Frontal cortex (tissue), 4 donors: ENCODE measurements at places on chromosomes 2 and 18.

- no peak for DNase-seq
Observed at GRCh38 chr2:162149940-162150339, 2.1 kb downstream of the GCG start.

- DNase-seq: no peak
Observed at GRCh38 chr2:128442053-128442751, 123.5 kb upstream of the HS6ST1 start.

- DNase-seq: no peak
Observed at GRCh38 chr2:171057575-171057974, 103.1 kb downstream of the TLK1 start.

DNA sequence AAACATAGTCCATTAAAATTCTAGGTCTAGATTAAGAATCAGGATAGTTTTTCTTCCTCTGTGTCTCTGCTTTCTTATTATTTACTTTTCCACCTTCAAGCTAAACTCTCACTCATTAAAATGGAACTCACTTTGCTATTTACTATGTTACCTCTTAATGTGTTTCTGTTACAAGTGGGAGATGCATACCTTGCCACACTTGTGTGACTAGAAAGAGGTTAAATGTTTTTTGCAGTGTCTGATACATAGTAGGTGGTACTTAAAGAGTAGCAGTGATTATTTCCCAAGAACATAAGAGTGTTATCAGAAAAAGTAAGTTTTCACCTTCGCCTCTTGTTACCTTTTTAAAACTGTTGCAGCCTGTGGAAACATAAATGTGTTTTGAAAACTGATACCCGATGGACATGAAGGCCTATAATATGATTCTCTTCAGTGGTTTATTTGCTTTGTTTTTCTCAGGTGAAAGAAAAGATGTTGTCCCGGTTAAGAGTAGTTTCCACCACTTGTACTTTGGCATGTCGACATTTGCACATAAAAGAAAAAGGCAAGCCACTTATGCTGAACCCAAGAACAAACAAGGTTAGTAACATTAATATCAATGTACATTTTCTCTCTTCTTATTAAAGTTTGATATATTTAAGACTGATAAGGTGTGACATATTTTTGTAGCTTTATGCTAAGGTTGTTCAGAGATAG lies 16.6 kb downstream of the ME2 start:
- no peak for DNase-seq

DNA sequence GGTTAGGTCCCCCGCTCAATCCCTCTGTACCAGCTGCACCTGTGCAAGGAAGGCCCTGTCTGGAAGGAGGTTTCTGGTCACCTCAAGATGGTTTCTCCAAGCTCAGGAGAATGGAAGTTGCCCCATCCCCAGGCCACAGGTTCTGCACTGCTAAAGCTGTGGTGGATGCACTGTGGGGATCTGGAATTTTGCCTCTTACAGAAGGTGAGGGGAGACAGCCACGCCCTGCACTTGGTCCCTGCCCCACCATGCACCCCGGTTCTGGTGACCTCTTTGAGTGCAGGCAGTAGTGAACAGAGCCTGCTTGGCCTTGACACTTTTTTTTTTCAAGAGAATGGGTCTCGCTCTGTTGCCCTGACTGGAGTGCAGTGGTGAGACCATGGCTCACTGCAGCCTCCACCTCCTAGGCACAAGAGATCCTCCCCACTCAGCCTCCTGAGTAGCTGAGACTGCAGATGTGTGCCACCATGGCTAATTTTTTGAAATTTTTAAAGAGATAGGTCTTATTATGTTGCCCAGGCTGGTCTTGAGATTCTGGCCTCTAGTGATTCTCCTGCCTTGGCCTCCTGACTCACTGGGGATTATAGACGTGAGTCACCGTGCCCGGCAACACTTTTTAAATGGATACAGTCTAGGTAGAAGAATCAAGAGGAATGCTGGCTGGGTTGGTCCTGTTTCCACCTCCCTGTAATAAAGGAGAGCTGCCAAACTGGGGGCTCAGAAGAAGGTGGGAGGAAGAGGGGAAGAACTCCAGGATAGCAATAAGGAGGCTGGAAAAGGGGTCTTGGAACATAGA lies 5.8 kb upstream of the NT5DC4 start:
- DNase-seq: no peak

DNA sequence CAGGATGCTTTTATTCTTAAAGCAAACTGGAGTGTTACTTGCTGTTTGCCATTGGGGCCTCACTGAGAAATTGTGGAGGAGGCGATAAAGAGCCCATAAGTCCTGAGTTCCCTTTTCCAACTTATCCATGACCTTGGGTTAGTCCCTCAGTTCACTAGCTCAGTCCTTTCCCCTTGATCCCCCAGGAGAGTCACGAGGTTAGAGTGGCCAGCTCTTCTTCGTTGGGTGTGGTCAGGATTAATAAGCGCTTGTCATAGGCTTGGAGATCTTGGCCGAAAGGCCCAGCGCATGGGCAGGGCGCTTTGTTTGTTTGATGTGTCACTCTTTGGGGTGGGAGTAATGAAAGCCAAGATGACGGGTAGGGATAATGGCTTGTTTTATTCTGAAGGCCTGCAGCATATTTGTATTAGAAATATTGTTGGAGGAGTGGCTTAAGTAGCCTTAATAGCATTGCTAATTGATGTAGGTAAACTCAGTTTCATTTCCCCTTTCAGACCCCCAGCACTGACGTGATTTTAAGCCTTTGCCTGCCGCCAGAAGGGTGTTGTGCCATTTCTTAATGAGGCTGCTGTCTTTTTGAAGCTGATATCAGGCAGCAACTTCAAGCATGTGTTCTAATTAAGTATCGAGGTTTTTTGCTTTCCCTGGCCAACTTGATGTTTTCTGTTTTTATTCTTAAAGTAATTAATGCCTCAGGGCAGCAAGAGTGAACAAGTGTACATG lies 15.7 kb downstream of the GRHL1 start:
- DNase-seq: no peak

DNA sequence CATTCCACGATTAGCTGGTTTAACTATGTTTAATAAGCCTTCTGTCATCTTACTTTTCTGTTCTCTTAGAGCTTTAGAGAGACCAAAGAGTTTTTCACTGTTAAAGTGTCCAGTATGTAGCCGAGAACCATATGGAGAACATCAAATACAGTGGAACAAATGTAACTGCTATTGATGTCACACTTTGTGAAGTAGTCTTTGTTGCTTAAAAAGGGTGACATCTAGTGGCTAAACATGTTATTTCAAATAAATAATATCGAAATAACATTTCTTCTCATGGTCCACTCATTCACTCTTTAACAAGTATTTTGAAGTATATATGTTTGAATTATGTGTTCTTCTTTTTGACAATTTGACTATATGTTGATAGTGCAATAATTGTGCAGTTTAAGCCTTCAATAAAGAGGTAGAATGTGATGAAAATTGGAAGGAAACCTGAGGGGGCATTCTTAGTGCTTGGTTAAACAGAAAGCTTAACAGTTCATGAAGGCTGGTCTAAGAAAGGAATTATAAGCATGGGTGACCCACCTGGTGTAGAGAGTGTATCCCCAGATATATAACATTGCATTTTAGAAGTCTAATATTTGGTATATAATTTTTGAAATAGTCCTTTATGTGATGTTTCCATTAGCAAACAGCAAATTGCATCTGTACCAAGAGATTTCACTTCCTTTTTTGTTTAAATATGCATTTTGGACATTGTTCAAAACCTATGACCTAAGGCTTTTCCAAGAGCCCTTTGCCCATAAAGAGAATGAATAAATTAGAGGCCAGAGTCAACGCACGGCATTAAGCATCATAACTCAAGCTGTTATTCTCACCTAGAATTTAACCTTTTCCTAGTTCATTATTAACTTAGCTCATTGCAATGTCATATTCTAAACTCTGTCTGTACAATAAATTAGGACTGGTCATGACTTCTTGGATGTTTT lies 112.1 kb downstream of the KYNU start:
- DNase-seq: no peak

DNA sequence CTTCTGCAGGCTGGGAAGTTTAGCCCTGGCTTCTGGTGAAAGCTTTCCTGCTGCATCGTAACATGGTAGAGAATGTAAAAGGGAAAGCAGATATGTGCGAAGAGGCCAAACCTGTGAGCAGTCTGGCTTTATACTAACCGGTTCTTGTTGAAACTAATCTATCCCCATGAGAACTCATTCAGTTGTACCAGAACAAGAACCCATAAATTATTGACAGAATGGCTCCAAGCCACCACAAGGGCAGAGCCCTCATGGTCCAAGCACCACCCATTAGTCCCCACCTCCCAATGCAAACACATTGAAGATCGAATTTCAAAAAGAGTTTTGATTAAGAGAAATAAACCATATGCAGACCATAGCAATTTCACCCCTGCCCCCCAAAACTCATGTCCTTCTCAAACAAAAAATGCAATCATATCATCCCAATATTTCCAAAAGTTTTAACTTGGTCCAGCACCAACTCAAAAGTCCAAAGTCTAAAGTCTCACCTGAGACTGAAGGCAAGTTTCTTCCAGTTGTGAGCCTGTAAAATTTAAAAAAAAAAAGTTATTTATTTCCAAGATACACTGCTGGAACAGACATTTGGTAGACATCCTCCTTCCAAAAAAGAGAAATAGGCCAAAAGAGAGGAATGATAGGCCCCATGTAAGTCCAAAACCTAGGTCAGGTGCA lies 318.9 kb downstream of the CNTNAP5 start:
- no peak for DNase-seq

- peak; percentile 44 for DNase-seq
Observed at GRCh38 chr2:203782262-203782976, 76.0 kb downstream of the CD28 start.

DNA sequence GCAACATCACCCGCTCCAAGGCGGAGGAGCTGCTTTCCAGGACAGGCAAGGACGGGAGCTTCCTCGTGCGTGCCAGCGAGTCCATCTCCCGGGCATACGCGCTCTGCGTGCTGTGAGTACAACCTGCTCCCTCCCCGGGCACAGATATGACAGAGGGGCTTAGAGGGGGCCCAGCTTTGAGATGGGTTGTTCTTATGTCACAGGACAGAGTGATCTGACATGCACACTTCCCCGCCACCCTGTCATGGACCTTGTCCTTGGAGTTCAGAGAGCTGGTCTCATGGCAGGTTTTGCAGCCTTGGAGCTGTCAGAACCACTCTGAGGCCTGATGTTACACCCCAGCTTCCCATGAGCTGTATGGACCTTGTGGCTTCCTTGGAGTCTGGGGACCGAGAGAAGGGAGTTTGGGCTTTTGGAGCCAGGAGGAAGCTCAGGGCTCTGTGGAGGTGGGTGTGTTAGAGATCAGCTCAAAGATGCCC lies 398 bp downstream of the INPP5D start:
- no peak for DNase-seq

GRCh38 chr18:71116535-71116934 lies 827.7 kb downstream of the SOCS6 start:
- DNase-seq: no peak

- DNase-seq: no peak
Observed at GRCh38 chr2:86050301-86050700, 55.4 kb downstream of the POLR1A start.

DNA sequence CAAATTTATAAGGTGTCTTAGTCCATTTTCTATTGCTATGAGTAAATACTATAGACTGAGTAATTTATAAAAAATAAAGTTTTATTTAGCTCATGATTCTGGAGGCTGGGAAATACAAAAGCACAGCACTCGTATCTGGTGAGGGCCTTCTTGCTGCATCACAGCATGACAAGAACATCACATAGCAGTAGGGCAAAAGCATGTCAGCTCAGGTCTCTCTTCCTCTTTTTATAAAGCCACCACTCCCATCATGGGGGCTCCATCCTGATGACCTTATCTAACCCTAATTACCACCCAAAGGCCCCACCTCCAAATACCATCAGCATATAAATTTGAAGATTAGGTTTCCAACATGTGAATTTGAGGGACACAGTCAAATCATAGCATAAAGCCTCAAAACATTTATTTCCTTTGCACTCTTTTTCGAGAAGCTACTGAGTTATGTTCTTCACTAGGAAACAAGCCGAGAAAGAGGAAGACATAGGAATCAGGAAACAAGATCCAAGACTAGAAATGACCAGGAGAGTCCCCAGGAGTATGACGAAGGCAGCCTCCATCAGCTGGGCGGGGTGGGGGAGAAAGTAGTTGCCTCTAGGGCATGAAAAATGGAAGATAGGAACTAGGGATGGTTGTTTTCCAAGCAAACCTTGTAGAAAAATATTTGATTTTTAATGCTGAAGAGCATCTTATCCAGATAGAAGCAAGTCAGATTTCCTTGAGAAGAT lies 24.1 kb upstream of the NABP1 start:
- DNase-seq: no peak

- DNase-seq: no peak
Observed at GRCh38 chr2:4753721-4754120, 938.5 kb upstream of the SOX11 start.

- DNase-seq: no peak
Observed at GRCh38 chr2:200252265-200253067, 54.0 kb upstream of the SPATS2L start.

DNA sequence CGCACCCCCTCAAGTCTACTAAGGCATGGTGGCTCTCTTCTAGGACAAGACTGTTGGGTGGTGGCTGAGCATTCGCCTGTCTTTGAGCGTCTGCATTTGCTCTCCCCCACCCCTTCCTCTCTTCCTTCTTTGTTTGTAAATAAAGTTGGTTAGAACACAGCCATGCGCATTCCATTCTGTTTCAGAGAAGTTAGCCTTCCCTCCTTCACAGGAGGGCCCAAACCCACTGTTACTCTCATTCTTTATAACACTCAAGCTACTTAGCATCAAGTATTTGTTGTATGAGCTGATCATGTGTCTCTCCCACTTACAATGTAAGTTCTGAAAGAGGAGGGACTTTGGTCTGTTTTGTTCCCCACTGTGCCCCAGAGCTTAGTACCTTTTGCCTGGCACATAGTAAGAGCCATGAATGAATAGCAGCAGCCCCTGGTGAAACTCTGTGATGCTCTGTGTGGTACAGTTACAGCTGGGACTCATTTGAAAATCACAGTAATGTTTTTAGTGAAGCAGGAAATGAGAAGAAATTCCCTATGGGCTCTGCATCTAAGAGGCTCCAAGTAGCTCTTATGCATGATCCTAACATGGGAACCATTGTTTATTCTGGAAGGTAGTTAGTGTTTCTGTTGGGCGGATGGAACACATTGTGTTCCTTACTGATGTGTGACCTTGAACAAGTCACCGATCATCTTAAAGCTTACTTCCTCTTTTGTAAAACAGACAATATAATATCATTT lies 7.7 kb downstream of the MGAT5 start:
- no peak for DNase-seq

GRCh38 chr2:214715025-214715424 lies 94.5 kb downstream of the BARD1 start:
- no peak for DNase-seq

DNA sequence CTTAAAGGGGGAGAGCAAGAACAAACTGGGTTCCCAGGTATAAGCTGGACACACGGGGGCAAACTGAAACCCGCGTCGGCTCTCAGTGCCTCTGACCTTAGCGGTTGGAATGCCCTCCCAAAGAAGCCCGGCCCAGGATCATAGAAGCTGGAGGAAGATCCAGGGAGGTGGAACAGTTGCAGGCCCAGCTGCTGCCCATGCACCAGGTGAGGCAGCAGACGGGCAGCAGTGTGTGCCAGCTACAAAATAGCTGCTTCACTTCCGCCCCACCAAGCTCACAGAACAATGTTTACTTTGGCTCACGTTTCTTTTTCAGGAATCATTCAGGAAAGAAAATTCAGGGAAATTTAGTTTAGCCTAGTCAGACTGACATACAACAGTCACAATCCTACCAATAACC lies 3.9 kb upstream of the ERMN start:
- no peak for DNase-seq
